NCI-H510A (cell line): ENCODE measurements at places on chromosomes 3 and 15.

DNA sequence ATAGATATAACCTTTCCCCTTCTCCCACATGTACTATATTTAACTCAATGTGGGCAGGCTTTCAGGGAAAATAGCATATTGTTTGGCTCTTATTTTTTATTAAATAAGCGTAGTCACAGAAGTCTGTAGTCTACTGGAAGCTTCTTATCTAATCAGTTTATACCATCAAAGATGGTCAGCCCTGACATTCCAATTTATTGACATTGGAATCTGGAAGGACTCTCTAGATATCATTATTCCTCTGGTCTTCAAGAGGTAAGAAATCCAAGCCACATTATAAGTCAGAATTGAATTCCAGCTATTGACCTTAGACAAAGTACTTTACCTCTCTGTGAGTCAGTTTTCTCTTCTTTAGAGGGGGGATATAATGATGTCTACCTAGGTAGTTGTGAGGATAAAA is 38.5 kb upstream of the SCAANT1 start:
- DNase-seq = no peak

- DNase-seq = no peak
Observed at GRCh38 chr15:77060546-77060945, 10.4 kb downstream of the TSPAN3 start.

GRCh38 chr3:14911651-14912050 is 35.7 kb upstream of the NR2C2 start:
- no peak for DNase-seq

DNA sequence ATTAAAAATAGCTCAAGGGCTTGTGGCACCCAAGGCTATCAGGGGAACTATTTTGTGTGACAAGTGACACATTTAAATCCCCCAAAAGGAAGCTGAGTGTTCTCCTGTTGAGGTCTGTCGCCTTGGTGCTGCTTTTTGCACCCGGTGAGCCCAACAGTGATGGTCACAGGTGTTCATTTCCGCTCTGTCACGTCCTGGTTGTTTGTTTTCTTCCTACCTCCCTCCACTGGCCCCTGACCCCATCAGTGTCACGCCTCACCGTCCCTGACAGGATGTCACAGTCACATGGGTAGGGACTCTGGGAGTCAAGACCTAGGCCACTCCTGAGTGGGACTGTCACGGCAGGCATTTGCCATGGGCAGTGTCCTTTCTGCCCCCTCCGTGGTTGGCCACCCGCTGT is 11.2 kb downstream of the SLCO3A1 start:
- no peak for DNase-seq

- DNase-seq = no peak
Observed at GRCh38 chr3:178960181-178960580, 111.4 kb downstream of the ZMAT3 start.

- no peak for DNase-seq
Observed at GRCh38 chr3:146241523-146242240, 9.2 kb downstream of the PLSCR4 start.

- no peak for DNase-seq
Observed at GRCh38 chr15:70875001-70875782, 17.0 kb downstream of the THAP10 start.

- no peak for DNase-seq
Observed at GRCh38 chr3:2706144-2706835, 403.9 kb downstream of the IL5RA start.

- no peak for DNase-seq
Observed at GRCh38 chr3:20125897-20126296, 60.1 kb downstream of the SGO1 start.

DNA sequence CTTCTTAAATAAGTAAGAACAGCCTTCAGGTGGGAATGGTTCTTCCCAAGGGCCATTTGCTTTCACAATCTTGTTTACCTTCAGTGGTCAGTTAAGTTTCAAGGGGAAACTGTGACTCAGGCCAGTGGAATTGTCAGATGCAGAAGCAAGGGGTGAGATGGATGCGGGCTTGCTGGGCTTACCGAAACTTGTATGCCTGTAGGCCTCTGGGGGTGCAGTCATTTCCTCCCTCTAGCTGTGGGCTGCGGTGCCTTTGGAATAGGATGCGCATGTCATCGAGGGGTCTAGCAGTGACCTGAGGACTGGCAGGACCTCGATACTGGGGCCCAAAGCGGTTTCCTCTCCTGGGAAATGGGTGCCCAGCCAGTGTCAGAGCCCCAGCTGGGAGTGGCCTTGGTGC is 121.6 kb downstream of the EEFSEC start:
- no peak for DNase-seq

DNA sequence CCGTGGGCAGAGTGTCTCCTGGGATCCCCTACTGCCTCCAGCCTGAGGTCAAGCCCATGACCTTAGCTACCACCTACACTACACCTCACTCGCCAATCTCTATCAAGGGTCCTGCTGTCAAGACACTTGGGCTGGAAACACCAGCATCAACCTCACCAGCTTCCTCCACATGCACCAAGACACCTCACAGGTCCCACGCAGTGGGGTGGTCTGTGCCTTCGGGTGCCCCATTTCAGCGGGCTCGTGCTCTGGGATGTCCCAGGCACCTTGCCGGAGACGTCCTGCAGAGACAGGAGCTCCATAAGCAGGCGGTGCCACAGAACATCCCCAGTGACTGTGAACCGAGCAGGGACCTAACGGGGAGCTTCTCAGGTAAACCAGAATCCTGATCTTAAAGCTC is 20.0 kb downstream of the CYFIP1 start:
- DNase-seq = no peak

GRCh38 chr3:151328298-151328995 is 902 bp downstream of the P2RY13 start:
- DNase-seq = peak; percentile 3

DNA sequence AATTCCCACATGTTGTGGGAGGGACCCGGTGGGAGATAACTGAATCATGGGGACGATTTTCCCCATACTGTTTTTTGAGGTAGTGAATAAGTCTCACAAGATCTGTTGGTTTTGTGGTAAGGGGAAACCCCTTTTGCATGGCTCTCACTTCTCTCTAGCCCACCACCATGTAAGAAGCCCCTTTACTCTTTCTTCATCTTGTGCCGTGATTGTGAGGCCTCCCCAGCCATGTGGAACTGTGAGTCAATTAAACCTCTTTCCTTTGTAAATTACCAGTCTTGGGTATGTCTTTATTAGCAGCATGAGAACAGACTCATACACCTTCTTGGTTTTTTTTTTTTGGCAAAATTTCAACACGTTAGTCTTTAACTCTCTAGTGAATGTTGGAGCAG is 18.1 kb downstream of the ARL8B start:
- no peak for DNase-seq

- no peak for DNase-seq
Observed at GRCh38 chr15:67118808-67119207, 53.4 kb downstream of the SMAD3 start.

DNA sequence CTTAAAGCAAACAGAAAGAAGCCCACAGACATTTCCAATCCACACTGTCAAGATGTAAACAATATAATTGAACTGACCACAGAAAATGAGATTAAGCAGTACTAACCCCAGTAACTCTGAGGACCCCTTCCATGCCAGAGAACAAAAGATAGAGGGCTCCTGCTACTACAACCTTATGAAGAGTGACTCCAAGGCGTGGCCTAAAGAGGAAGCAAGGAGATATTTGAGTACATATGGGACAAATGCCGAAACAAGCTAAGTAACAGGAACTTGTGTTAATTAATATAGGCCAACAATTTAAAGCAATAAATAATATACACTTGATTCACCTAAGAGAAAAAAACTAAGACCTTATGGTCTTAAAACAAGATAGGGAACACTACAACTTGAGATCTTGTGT is 25.0 kb upstream of the VPS39 start:
- no peak for DNase-seq

GRCh38 chr3:166570102-166570501 is 732.9 kb upstream of the BCHE start:
- DNase-seq = no peak

DNA sequence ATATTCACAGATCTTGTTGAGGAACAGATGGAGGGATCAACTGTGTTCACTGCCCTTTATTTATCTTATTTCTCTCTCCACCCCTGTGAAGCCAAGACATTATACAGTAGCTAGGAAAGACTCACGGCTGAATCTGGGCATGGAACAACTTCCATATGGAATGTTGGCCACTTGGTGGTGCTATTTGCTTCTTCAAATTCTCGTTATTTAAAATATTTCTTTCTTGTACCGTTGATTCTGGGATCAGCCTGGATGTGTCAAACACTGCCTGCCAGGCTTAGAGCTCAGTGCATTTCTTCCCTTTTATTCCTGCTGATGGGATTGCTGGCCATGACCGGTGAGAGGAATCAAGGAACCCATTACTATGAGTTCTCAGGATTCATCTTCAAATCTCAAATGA is 17.5 kb upstream of the GASK1A start:
- peak; percentile 4 for DNase-seq

DNA sequence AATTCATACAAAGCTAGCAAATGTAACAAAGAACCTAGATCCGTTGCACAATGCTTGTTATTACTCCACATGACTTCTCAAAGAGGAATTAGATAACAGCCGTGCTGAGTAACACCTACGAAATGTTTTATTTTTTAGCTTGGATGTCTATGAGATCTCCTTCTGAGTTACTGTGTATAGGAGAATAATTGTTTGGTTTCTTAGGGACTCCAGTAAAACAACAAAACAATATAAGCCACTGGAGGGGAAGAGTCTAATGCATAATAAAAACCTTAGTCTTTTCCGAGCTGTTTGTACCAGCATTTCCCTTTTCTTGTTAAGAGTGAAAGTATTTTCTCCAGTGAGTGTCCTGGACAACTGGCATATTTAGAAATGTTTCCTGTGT is 15.6 kb downstream of the SNAP23 start:
- DNase-seq = no peak

GRCh38 chr15:98755781-98756180 is 107.4 kb downstream of the IGF1R start:
- DNase-seq = no peak

DNA sequence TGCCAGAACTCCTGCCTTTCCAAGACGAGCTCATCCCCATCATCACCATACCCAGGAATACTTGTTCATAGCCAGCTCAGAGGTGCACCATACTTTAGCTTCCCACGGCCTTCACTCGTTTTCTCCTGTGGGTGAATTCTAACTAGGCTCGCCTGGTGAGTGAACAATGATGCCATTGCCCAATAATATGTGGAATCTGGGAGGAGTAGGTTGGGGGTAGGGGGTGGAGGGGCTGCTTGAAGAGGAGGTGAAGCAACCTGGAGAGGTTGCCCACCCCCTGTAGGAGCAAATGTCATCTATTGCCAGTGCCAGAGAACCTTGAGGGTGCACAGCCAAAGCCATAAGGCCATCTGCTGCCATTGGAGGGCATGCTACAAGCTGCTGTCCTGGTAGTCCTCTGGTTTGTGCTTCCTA is 592 bp upstream of the ZNF445 start:
- DNase-seq = no peak

- DNase-seq = no peak
Observed at GRCh38 chr3:23711916-23712494, 93.8 kb upstream of the UBE2E1 start.

DNA sequence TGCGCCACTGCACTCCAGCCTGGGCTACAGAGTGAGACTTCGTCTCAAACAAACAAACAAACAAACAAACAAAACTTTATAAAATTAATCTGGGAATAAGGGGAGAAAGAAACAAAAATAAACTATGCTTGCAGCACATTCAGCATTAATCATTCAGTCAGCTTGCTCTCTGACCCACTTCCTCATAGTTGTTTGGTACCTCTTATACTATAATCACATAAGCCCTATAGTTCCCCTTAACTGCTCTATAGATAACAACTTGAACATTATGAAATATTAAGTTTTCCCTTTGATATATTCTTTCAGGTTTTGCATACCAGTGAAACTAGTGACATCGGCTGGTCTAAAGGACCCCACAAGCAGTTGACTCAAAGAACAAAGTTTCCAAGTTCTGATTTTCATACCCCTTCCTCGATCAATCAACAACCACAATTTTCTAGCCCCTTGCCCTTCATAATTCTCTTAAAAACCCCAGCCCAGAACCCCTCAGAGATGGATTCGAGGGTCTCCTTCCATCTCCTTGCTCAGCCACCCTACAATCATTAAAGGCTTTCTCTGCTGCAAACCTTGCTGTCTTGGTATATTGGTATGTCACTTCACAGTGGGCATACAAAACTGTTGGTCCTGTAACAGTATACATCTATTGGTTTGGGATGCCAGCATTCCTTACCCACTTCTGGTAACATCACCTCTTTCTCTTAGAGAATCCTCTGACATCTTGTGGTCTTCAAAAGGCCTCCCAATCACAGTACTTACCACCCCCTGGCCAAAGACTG is 26.4 kb downstream of the BCL2L10 start:
- no peak for DNase-seq

DNA sequence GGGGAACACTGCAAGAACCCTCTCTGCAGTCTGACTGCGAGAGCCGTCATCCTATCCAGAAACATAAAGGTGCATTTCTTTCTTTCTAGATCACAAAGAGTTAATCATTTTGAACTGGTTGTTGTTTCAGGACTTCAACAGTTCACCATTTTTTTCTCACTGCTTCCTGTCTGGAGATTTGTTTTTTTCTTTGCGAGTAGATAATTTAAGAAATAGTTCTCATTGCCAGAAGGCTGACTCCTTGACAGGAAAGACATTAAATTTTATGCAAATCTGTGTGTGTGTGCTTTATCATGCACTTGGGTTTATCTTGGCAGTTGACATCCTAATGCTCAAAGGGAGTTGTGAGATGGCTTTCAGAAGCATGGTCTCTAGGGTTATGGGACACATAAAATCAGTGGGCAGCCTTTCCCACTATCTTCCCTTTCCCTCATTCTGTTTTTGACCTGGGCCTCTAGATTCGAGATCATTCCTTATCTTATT is 123.5 kb upstream of the TBL1XR1 start:
- DNase-seq = no peak

GRCh38 chr15:35306361-35306981 is 221.4 kb upstream of the NANOGP8 start:
- DNase-seq = no peak

- no peak for DNase-seq
Observed at GRCh38 chr3:117921411-117921810, 1113.2 kb downstream of the IGSF11 start.

GRCh38 chr3:14274612-14274936 is 96.0 kb downstream of the LSM3 start:
- DNase-seq = no peak
